ENCODE measurements at places on chromosomes 1 and 21.

DNA sequence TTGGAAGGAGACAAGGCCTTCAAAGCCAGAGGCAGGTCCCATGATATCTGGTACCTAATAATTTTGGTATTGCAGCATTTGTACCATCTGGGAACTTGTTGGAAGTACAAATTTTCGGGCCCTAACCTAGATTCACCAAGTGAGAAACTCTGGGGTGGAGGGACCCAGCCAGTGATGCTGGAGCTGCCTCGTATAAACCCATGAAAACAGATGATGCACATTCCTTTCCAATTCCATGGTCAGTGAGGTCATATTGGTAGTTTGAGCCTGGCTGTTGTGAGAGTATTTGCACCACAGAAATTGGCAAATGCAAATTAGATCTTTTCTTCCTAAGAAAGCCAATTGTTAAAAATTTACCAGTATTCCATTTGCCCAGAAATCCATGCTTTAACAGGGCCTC is 269.6 kb upstream of the PLXNA2 start:
- no peak for DNase-seq

- no peak for DNase-seq
These were observed 25.1 kb downstream of the SPSB1 start for GRCh38 chr1:9317591-9318417.

GRCh38 chr1:26702680-26703038 is 6.8 kb downstream of the ARID1A start:
- no peak for DNase-seq

- DNase-seq = no peak
These were observed 26.8 kb upstream of the EFHD2 start for GRCh38 chr1:15382601-15383518.

GRCh38 chr1:26692211-26692792 is 3.5 kb upstream of the ARID1A start:
- DNase-seq = peak; percentile 68

DNA sequence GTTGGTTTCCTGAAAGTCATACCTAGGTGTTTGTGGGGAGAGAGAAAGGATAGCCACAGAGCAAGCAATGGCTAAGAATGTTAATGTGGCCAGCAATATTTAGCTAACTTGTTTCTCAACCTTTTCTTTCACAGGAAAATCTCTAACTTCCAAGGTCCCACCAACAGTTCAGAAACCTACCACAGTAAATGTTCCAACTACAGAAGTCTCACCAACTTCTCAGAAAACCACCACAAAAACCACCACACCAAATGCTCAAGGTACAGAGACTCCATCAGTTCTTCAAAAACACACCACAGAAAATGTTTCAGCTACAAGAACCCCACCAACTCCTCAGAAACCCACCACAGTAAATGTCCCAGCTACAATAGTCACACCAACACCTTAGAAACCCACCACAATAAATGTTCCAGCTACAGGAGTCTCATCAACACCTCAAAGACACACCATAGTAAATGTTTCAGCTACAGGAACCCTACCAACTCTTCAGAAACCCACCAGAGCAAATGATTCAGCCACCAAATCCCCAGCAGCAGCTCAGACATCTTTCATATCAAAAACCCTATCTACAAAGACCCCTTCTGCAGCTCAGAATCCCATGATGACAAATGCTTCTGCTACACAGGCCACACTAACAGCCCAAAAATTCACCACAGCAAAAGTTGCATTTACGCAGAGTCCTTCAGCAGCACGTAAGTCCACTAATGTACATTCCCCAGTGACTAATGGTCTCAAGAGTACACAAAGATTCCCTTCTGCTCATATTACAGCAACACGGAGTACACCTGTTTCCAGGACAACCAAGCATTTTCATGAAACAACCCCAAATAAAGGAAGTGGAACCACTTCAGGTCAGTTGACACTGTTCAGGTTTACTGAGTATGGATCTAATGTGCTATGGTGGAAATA is 15.3 kb downstream of the CD55 start:
- DNase-seq = no peak

GRCh38 chr1:22387919-22388580 is 63.6 kb upstream of the ZBTB40 start:
- no peak for DNase-seq

DNA sequence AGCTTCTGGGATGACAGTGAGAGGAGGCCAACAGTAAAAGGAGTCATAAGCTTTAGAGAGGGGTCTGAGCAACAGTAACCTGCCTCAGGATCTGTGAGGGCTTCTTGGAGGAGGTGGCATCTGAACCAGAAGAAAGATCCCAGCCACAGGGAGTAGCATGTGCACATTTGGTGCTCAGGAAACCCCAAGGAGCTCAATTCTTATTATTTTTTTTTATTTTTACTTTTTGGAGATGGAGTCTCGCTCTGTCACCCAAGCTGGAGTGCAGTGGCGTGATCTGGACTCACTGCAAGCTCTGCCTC is 4.7 kb downstream of the THEMIS2 start:
- no peak for DNase-seq

DNA sequence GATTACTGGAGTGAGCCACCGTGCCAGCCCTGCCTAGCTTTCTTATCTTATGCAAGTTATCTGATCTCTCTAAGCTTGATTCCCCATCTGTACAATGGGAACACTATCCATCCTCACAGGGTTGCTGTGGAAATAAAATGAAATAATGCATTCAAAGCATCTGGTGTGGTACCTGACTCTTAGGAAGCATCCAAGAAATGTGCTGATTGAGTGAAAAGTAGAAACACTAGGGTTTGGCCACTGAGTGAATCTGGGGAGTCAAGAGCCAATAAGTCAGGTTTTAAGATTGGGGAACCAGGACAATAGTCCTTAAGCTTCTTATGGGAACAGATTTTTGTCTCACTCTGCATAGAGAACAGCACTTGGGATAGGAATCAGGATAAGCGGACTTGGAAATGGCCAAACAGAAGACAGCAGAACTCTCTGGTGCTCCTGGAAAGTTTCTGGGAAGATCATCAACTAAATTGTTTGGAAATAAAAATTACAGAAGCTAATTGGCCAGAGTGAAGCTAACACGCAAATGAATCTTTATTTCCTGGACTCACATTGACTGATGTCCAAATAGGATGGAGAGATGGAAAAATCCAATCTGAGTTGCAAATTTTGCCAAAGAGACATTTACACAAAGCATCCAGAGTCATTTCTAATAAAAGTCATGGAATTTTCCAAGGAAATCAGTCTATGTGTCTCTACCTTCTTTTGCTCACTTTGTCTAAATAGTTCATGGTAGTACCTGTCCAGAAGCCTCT is 3.3 kb downstream of the PAFAH2 start:
- no peak for DNase-seq

GRCh38 chr1:193634470-193634869 is 448.1 kb upstream of the B3GALT2 start:
- no peak for DNase-seq

- DNase-seq = no peak
These were observed 5.6 kb downstream of the RXRG start for GRCh38 chr1:165439330-165439729.

DNA sequence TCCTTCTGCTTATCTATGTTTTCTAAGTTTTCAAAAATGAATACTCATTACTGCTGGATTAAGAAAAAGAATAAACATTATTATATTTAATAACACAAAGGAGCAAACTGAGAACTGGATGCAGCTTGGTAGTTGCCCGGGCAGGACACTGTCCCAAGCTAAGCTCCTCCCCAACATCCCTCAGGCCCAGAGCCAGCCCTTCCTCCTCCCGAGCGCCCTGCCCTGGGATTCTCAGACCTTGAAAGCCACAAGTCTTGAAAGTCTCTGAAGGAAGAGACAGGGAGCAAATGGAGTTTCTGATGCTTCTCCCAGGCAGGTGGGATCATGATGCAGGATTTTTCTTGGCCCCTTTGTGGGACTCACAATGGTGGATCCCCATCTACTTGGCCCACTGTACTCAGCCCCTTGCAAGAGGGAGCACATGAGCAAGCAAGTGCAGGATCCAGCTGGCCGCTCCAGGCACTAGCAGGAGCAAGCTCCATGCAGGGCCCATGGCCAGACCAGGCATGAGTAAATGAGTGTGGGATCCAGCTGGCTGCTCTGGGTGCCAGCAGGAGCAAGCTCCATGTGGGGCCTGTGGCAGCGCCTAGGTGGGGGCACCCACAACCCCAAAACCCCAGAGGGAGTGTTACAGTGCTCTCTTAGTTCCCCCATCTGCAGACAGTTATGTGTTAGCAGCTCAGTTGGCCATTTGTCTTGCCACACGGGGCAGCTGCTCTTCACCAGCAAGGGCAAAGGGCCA is 32.1 kb upstream of the RAB4A start:
- no peak for DNase-seq

- no peak for DNase-seq
These were observed 31.7 kb downstream of the PGM1 start for GRCh38 chr1:63624911-63625310.

DNA sequence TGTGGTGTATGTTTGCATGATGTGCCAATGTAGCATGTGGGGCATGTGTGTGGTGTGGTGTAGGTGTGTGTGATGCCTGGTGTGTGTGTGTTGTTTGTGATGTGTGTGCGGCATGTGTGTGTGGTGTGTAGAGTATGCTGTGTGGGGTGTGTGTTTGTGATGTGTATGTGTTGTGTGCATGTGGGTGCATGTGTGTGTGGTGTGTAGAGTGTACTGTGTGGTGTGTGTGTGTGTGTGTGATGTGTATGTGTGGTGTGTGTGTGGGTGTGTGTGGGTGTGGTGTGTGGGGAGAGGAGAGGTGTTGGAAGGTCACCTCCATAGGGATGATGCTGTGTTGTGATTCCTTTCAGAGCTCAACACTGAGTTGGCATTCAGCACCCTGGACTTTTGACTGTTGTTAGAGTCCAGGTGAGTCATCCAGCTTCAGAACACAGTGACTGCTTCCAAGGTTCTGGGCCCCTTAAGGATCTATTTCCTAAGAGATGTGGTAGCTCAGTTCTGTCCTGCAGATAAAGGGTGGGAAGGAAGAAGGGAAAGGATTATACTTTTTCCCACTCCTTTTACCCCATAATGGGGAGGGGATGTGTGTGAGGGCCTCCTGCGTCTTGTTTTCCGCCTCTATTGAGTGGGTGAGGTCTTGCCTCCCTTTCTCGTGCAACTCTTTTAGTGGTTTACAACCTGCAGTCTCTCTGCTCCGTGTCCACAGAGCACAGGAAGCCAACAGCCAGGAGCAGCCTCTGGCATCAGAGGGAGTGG is 47.6 kb downstream of the RHOU start:
- no peak for DNase-seq

- no peak for DNase-seq
These were observed 28.7 kb downstream of the KCNN3 start for GRCh38 chr1:154841384-154841783.

GRCh38 chr1:238660849-238661248 is 725.5 kb upstream of the CHRM3 start:
- no peak for DNase-seq

DNA sequence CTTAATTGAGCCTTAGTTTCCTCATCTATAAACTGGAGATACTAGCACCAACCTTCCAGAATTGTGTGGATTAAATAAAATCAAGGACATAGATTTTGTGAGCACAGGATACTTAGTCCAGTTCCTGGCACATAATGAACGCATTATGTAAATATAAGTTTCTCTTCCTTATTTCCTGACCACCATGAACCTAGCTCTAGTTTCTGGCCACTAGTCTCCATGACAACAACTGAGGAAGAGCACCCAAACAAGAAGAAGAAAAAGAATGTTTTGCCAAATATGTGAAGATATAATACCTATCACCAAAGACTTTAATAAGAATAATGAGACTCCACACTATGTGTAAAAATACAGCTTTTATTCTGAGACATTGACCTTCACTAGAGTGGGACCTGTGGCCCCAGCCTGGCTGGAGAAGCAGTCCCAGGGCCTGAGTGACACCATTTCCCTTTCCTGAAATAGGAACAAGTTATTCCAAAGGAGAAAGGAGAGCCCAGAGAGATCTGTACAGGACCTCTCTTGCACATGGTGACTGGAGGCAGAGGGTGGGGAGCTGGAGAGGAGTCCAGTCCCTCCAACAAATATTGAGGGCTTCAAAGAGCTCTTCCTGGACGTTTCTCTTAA is 940 bp upstream of the USF1 start:
- no peak for DNase-seq

- peak; percentile 89 for DNase-seq
These were observed 14.7 kb downstream of the JUN start for GRCh38 chr1:58768971-58769808.

DNA sequence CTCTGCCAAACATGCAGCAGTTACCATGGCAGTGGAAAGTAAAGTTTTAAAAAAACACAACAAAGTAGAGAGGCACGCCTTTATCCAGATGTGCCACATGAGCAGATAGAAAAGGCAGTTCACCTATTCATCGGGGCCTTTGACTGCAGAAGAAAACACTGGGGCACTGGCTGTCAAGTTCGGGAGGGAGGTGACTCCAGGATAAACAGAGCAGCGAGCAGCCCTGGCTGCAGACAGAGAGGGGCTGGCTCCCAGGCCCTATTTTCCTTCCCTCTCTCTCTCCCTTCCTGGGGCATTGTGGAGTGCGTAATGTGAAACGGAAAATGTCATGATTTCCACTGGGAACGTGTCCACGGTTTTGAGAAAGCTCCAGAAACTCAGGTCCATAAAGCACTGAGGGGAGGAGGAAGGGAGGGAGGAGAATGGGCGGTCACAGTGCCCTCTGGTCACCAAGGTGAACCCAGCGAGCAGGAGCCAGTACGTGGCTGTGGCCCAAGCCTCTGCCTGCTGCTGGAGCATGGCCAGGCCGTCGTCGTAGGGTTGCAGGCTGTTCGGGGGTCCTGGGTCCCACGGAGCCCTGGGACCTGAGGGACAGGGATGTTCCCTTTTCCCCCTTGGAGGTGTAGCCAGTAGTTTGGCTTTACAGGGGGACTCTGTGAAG is 114.7 kb upstream of the IRF2BP2 start:
- no peak for DNase-seq

GRCh38 chr21:29430030-29430429 is 131.3 kb downstream of the BACH1 start:
- no peak for DNase-seq

GRCh38 chr1:234708700-234709395 is 98.9 kb upstream of the IRF2BP2 start:
- DNase-seq = no peak

GRCh38 chr1:53525595-53525994 is 66.4 kb downstream of the DMRTB1 start:
- no peak for DNase-seq

- DNase-seq = no peak
These were observed 602.8 kb downstream of the KCNT2 start for GRCh38 chr1:196005426-196005825.

DNA sequence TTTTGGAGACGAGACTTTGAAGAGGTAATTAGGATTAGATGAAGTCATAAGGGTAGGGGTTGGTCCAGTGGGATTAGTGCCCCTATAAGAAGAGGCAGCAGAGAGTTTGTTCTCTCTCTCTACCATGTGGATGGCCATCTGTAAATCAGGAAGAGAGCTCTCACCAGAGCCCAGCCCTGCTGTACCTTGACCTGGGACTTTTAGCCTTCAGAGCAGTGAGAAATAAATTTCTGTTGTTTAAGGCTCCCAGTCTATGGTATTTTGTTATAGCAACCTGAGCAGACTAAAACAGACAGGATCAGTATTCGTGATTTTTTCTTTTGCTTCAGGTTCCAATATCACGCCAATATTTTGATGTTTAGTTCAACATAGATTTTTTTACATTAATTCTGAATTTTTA is 30.0 kb downstream of the TBX15 start:
- DNase-seq = no peak
